Fibroblast of gingiva (primary cell): ENCODE measurements at places on chromosomes 2 and 18.

GRCh38 chr2:215973145-215973792, 40.1 kb downstream of the MREG start:
- DNase-seq = no peak

DNA sequence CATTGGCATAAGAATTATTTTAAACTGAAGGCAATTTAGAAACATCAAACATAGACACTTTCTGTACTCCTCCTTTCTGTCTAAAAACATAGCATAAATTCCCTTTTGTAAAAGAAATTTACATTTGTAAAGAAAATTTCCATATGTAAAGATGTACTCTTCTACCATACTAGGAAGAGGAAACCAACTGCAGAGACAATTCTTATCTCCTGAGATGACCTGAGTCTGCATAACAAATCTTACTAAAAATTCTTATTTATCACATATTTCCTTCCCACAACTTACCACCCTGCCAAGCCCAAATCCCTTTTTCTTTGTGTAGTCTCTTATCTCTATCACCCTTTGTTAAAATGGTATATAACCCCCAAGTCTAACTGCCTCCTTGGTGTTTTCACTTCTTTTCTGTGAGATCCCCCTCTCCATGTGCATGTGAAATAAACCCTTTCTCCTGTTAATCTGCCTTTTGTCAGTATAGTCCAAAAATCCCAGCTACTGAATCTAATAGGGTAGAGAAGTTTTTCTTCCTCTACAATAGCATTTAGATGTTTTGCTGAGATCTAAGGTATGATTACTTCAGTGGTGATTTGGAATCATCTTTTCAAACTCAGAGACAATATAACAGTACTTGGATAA, 81.0 kb downstream of the CHN1 start:
- DNase-seq = no peak

DNA sequence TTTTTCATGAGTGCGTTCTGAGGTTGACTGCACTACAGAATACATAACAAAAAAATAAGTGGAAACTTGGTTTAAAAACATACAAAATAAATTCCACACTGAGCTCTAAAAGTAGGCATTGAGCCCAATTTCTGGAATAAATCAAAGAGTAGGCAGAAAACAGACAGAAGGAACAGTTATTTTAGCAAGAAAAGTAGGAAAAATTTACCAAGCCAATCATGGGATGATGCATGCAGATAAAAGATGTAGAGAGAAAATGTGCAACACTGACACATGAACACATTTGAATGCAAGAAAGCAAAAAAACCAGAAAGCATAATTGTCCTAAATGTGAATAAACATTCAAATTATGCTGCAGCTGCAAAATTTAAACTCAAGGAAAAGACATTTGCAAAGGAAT, 308.3 kb downstream of the DLGAP1 start:
- no peak for DNase-seq

GRCh38 chr18:48640566-48641270, 101.9 kb downstream of the CTIF start:
- no peak for DNase-seq
